Activated naive CD8-positive, alpha-beta T cell treated with anti-CD3 and anti-CD28 coated beads for 36 hours (primary cell): ENCODE measurements at places on chromosomes 5 and 9.

- peaks cover 41% of the 10 kb centered on the region for H3K36me3 ChIP-seq
- H3K27ac ChIP-seq = peak overlapping the region; percentile 90
- H3K4me1 ChIP-seq = peaks cover 50% of the 10 kb centered on the region
- peak; percentile 26 for DNase-seq
- H3K4me3 ChIP-seq = no peak overlapping the region
Measured at GRCh38 chr9:6894135-6894534, 136.4 kb downstream of the KDM4C start.

- H3K4me1 ChIP-seq = no peaks in the 10 kb centered on the region
- H3K27ac ChIP-seq = no peak overlapping the region
- H3K27me3 ChIP-seq = peaks cover 13% of the 10 kb centered on the region
- H3K36me3 ChIP-seq = no peaks in the 10 kb centered on the region
- DNase-seq = no peak
Measured at GRCh38 chr5:110836851-110837250, 98.0 kb downstream of the SLC25A46 start.

DNA sequence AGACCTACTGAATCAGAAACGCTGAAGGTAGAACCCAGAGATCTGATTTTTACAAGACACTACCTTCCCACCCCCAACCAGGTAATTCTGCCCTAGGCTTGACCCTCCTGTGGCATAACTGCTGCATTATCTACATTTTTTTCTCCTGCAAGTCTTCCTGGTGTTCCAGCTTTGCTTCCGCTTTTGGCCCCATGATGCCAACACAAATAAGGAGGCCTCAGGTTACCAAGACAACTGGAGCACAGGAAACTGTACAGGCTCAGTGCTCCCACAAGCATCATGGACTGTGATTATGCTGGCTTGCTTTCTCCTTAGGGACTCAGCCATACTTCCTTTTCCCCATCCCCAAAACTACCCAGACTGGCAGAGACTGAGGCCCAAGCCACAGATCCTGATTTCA is 6.6 kb upstream of the MSMP start:
- no peak overlapping the region for H3K4me3 ChIP-seq
- peaks cover 22% of the 10 kb centered on the region for H3K36me3 ChIP-seq
- no peaks in the 10 kb centered on the region for H3K27me3 ChIP-seq
- DNase-seq = no peak
- no peak overlapping the region for H3K27ac ChIP-seq

- H3K4me1 ChIP-seq = peaks cover 30% of the 10 kb centered on the region
- DNase-seq = no peak
- H3K27me3 ChIP-seq = no peaks in the 10 kb centered on the region
- H3K4me3 ChIP-seq = no peak overlapping the region
- H3K27ac ChIP-seq = no peak overlapping the region
Measured at GRCh38 chr5:176461349-176461748, 13.2 kb downstream of the FAF2 start.

DNA sequence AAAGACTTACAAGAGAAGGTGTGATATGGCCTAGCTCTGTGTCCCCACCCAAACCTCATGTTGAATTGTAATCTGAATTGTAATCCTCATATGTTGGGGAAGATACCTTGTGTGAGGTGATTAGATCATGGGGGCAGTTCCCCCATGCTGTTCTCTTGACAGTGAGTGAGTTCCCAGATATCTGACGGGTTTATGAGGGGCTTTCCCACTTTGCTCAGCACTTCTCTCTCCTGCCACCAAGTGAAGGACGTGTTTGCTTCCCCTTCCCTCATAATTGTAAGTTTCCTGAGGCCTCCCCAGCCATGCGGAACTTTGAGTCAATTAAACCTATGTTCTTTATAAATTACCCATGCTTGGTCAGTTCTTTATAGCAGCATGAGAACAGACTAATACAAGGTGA is 49.0 kb downstream of the CDO1 start:
- H3K27me3 ChIP-seq = peaks cover 53% of the 10 kb centered on the region
- H3K4me3 ChIP-seq = no peak overlapping the region
- no peak for DNase-seq

GRCh38 chr9:85212209-85212608 is 529.5 kb downstream of the AGTPBP1 start:
- no peaks in the 10 kb centered on the region for H3K36me3 ChIP-seq
- peaks cover 10% of the 10 kb centered on the region for H3K27me3 ChIP-seq
- H3K4me1 ChIP-seq = peaks cover 5% of the 10 kb centered on the region
- no peak for DNase-seq
- H3K4me3 ChIP-seq = no peak overlapping the region

DNA sequence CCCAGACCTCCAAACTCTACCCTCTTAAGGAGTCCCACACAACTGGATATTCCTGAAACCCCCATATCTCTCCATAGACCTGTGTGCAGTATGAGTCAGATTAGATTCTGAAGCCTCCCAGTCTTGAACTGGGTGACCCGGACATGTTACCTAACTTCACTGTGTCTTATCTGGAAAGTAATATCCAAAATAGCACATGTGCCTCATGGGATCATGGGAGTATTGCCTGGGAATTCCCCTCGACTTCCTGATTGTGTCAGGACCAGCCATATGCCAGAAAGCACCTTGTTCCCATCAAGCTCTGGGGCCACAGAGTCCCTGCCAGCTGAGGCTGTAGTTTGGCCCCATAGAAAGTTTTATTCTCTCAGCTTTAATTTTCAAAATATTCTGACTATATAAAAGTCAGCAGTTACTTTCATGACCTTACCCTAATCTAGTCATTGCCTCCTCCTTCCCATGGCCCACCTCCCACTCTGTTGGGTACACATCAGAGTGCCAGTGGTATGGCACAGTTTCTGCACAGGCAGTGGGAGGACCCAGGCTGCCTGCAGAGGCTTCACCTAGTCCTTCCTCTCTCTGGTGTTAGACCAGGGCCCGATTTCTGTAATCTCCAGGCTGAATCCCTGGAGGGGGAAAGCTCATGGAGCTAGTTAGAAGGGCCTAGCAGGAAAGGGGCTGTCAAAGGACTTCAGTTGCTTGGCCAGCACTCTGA is 19.5 kb upstream of the B4GALT1 start:
- peaks cover 3% of the 10 kb centered on the region for H3K27me3 ChIP-seq
- H3K4me3 ChIP-seq = no peak overlapping the region
- H3K4me1 ChIP-seq = peaks cover 3% of the 10 kb centered on the region
- H3K36me3 ChIP-seq = no peaks in the 10 kb centered on the region
- no peak overlapping the region for H3K27ac ChIP-seq

DNA sequence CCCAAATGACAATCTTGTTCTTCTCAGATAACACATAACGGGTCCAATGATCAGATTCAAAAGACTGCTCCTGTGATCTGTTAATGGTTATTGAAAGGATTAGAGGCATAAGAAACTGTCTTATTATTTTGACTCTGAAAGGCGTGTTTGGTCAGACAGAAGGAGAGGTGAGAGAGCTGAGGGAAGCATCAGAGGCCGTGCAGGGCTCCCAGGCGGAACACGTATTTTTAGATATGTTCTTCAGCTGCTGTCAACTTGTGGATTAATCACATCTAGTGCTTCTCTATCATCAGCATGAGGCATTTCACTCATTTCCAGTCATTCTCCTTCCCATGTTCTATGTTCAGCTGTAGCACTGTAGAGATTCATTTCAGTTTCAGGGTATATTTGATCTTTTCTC is 199.8 kb downstream of the MAPKAP1 start:
- H3K27ac ChIP-seq = no peak overlapping the region
- no peak for DNase-seq
- no peaks in the 10 kb centered on the region for H3K27me3 ChIP-seq
- no peak overlapping the region for H3K4me3 ChIP-seq
- H3K4me1 ChIP-seq = peaks cover 3% of the 10 kb centered on the region

DNA sequence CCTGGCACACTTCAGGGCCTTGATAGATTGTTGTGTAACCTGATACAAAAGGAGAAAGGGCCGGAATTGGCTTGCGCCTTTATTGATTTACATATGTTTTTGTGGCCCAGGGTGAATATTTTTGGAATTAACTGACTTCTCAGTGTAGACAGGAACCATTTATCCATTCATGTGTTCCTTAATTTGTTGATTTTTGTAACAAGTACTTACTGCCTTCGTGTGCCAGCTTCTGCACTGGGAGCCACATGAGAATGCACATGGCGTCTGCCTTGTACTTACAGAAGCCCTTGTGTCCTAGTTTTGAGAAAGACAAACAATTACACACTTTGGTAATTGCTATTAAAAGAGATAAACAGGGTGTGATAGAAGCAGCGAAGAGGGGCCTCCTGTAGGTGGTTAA is 26.4 kb downstream of the EHMT1 start:
- peaks cover 44% of the 10 kb centered on the region for H3K36me3 ChIP-seq
- no peak overlapping the region for H3K4me3 ChIP-seq
- peaks cover 55% of the 10 kb centered on the region for H3K4me1 ChIP-seq
- H3K27me3 ChIP-seq = no peaks in the 10 kb centered on the region

- peaks cover 36% of the 10 kb centered on the region for H3K4me1 ChIP-seq
- H3K36me3 ChIP-seq = no peaks in the 10 kb centered on the region
- peak overlapping the region; percentile 87 for H3K4me3 ChIP-seq
- DNase-seq = peak; percentile 72
- no peaks in the 10 kb centered on the region for H3K27me3 ChIP-seq
Measured at GRCh38 chr9:126722922-126723806, 81.7 kb upstream of the ZBTB43 start.

GRCh38 chr5:113488645-113489184 is 462 bp upstream of the MCC start:
- no peak for DNase-seq
- H3K36me3 ChIP-seq = peaks cover 10% of the 10 kb centered on the region
- peaks cover 79% of the 10 kb centered on the region for H3K27me3 ChIP-seq

GRCh38 chr9:87770616-87771315 is 44.8 kb downstream of the CTSL start:
- DNase-seq = no peak
- no peak overlapping the region for H3K4me3 ChIP-seq
- H3K36me3 ChIP-seq = no peaks in the 10 kb centered on the region
- peaks cover 17% of the 10 kb centered on the region for H3K27me3 ChIP-seq

- H3K27ac ChIP-seq = no peak overlapping the region
- DNase-seq = no peak
- no peaks in the 10 kb centered on the region for H3K4me1 ChIP-seq
- H3K4me3 ChIP-seq = no peak overlapping the region
- H3K36me3 ChIP-seq = no peaks in the 10 kb centered on the region
- no peaks in the 10 kb centered on the region for H3K27me3 ChIP-seq
Measured at GRCh38 chr5:26245321-26245720, 793.1 kb downstream of the CDH9 start.

DNA sequence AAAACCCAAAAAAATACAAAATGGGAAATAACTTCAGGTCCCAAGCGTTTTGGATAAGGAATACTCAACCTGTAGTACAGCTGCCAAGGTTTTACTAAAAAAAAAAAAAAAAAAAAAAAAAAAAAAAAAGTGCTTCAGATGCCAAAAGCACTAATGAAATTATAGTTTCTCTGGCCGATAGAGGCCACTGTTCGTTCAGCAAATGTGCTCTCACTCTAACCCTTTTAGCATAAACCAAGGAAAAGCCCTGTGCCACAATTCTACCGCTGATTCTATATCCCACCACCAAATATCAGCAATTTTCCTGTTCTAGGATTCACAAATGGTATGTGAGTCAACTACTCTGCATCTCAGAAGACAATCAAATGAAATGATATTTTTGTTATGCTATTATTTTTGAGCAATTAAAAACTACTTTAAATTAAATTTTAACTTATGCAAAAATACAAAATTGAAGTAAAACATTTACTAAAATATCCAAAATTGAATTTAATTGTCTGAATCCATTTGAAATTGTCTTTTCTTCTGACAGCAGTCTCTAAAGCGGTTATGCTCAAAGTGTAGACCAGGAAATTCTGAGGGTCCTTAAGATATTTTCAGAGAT is 79.8 kb downstream of the RICTOR start:
- H3K36me3 ChIP-seq = peaks cover 31% of the 10 kb centered on the region
- peaks cover 10% of the 10 kb centered on the region for H3K4me1 ChIP-seq
- no peaks in the 10 kb centered on the region for H3K27me3 ChIP-seq

GRCh38 chr5:59893429-59894227 is at the start of gene PDE4D:
TSS of gene PDE4D (minus strand) at chr5:59893726.
- peaks cover 4% of the 10 kb centered on the region for H3K4me1 ChIP-seq
- no peak within 1 kb of the TSS for H3K27ac ChIP-seq
- peak; percentile 3 for DNase-seq
- H3K36me3 ChIP-seq = no peaks in the 10 kb centered on the region
- H3K4me3 ChIP-seq = no peak within 1 kb of the TSS

DNA sequence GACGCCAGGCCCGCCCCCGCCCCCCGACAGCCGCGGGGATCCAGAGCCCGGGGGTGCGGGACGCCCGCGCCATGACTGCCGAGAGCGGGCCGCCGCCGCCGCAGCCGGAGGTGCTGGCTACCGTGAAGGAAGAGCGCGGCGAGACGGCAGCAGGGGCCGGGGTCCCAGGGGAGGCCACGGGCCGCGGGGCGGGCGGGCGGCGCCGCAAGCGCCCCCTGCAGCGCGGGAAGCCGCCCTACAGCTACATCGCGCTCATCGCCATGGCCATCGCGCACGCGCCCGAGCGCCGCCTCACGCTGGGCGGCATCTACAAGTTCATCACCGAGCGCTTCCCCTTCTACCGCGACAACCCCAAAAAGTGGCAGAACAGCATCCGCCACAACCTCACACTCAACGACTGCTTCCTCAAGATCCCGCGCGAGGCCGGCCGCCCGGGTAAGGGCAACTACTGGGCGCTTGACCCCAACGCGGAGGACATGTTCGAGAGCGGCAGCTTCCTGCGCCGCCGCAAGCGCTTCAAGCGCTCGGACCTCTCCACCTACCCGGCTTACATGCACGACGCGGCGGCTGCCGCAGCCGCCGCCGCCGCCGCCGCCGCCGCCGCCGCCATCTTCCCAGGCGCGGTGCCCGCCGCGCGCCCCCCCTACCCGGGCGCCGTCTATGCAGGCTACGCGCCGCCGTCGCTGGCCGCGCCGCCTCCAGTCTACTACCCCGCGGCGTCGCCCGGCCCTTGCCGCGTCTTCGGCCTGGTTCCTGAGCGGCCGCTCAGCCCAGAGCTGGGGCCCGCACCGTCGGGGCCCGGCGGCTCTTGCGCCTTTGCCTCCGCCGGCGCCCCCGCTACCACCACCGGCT is 1.0 kb downstream of the FOXE1 start:
- peak overlapping the region; percentile 80 for H3K4me3 ChIP-seq
- no peaks in the 10 kb centered on the region for H3K36me3 ChIP-seq
- DNase-seq = peak; percentile 71
- peaks cover 91% of the 10 kb centered on the region for H3K27me3 ChIP-seq
- H3K27ac ChIP-seq = no peak overlapping the region
- H3K4me1 ChIP-seq = peaks cover 23% of the 10 kb centered on the region
